ENCODE measurements at places on chromosomes 7 and 10.

- no peak for DNase-seq
Measured at GRCh38 chr7:39527951-39528350, 38.3 kb upstream of the YAE1 start.

DNA sequence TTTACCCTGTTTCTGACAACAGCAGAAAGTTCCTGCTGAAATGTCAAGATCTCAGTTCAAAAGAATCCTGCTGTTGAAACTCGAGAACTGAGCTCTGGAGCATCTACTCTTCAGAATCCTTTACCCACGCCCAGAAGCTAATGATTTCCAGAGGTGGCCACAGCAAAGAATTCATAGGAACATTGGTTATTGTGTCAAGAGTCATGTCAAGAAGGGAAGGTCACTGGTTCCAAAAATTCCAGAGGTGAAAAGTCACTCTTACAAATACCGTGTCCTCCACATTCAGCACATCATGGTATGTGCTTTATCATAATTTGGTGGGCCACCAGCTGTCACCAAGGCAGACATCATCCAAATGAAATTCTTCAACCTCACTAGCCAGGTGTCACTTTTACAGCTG is 394.4 kb upstream of the NPVF start:
- no peak for DNase-seq

- DNase-seq, result no peak
Measured at GRCh38 chr7:18393465-18394118, 102.0 kb upstream of the HDAC9 start.

- DNase-seq, result no peak
Measured at GRCh38 chr7:50190776-50191175, 97.7 kb upstream of the ZPBP start.

GRCh38 chr7:139095194-139095659 is 14.3 kb downstream of the ZC3HAV1 start:
- no peak for DNase-seq

DNA sequence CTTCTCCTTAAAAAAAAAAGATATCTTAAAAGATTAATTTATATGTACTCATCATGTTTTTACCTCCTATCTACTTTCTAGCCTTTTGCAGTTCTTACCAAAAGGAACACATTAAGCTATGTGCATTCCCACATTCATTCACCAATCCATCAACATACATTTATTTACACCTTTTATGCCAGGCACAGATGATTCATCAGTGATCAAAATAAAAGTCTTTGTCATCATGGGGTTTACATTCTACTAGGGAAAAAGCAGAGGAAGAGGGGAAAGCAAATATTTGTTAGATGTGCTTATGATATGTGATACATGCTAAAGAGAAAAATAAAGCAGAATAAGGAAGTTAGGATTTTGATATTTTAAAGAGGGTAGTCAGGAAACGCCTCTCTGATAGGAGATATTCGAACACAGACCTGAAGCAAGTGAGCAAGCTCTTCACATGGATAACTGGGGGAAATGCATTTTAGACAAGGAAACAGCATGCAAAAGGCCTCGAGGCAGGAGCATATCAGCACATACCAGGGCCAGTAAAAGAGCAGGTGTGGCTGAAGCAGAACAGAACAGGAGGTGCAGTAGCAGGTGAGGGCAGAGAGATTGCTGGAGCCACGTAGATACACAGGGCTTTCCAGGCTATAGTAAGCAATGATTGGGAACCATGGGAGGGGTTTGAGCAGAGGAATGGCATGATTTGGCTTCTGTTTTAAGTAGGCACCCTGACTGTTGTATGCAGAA is 67.4 kb downstream of the REEP3 start:
- DNase-seq, result no peak

- DNase-seq, result no peak
Measured at GRCh38 chr7:127798023-127798422, 146.0 kb downstream of the SND1 start.

DNA sequence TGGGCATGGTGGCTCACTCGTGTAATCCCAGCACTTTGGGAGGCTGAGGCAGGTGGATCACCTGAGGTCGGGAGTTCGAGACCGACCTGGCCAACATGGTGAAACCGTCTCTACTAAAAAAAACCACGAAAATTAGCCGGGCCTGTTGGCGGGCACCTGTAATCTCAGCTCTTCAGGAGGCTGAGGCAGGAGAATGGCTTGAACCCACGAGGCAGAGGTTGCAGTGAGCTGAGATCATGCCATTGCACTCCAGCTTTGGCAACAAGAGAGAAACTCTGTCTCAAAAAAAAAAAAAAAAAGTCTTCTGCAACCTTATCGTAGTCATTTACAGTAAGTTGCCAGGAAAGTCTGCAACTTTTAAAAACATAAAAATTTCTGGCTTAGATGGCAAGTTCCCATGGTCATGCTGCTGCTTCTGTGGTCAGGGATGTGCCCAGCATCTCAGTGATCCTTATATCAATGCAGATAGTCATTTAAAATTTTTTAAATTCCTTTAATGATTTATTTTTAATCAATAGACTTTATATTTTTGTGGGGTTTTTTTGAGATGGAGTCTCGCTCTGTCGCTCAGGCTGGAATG is 15.6 kb downstream of the SUFU start:
- no peak for DNase-seq

DNA sequence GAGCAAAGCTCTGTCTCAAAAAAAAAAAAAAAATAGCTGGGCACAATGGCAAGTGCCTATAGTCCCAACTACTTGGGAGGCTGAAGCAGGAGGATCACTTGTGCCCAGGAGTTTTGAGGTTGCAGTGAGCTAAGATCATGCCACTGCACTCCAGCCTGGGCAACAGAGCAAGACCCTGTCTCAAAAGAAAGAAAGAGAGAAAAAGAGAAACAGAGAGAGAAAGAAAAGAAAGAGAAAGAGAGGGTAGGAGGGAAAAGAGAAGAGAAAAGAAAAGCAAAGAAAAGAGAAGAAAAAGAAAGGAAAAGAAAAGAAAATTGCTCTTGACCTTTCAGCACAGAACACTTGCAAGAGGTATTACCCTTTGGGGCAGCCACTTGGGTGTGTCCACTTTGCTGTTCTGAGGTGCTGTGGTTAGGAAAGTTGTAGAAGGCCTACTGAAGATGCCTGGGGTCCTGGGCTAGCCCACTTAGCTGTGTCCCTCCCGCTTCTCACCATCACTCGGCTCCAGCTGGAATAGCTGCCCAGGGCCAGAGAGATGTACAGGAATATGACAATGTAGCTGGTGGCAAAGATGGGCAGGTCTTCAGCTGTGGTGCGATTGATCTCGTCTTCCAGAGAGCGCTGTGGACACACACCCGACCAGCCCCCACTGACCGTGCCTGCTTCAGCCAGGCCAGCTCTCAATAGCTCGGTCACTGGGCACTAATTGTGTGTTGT is 5.6 kb downstream of the NPC1L1 start:
- DNase-seq, result no peak

GRCh38 chr10:30931094-30931493 is 100.6 kb downstream of the ZNF438 start:
- DNase-seq, result no peak

DNA sequence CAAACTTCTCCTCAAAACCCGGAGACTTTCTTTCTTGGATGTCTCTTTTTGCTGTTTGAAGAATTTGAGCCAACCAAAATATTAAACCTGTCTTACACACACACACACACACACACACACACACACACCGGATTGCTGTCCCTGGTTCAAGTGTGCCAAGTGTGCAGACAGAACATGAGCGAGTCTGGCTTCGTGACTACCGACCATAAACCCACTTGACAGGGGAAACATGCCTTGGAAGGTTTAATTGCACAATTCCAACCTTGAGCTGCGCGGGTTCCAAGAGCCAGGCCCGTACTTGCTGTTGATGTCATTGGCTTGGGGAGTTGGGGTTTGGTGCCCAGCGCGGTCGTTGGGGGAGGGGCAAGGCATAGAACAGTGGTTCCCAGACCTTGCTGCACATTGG is 1.7 kb downstream of the EGFR start:
- no peak for DNase-seq

GRCh38 chr7:111107579-111107978 is 16.7 kb downstream of the LRRN3 start:
- DNase-seq, result no peak

DNA sequence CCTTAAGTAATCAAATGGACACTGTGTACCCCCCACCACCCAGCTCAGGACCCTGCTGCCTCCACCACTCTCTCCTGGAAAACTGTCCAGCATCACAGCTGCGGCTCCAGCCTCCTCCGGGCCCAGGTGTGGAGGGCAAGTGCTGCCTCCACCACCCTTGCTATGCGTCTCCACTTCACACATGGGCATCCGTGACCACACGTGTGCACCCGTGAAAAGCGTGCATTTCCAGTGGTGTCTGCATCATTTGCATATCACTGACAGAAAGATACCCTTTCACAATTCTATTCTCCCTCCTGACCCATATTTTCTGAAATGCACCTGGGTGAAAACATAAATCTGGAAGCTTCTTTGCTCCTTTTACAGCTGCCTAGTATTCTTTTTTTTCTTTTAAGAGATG is 89.7 kb upstream of the PDGFA start:
- no peak for DNase-seq

DNA sequence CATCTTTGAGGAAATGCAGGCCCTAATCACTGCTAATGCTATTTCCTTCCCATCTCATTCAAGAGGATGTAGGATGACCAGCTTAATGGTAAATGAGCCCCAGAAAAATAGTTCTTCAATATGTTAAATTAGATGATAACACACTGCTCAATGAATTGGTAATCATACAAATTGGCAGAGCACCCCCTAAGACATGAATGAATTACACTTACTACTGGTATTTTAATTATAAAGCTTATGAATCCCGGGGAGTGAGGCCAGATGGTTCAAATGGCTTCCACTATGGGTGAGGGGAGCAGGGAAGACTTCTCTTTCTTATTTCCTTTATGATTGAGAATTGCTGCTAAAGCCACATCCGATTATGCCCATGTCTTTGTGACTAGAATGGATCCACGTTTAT is 159.2 kb upstream of the TARP start:
- no peak for DNase-seq

- DNase-seq, result no peak
Measured at GRCh38 chr10:75654772-75655171, 223.3 kb downstream of the LRMDA start.

GRCh38 chr10:106652279-106652678 is 512.2 kb downstream of the SORCS1 start:
- no peak for DNase-seq

DNA sequence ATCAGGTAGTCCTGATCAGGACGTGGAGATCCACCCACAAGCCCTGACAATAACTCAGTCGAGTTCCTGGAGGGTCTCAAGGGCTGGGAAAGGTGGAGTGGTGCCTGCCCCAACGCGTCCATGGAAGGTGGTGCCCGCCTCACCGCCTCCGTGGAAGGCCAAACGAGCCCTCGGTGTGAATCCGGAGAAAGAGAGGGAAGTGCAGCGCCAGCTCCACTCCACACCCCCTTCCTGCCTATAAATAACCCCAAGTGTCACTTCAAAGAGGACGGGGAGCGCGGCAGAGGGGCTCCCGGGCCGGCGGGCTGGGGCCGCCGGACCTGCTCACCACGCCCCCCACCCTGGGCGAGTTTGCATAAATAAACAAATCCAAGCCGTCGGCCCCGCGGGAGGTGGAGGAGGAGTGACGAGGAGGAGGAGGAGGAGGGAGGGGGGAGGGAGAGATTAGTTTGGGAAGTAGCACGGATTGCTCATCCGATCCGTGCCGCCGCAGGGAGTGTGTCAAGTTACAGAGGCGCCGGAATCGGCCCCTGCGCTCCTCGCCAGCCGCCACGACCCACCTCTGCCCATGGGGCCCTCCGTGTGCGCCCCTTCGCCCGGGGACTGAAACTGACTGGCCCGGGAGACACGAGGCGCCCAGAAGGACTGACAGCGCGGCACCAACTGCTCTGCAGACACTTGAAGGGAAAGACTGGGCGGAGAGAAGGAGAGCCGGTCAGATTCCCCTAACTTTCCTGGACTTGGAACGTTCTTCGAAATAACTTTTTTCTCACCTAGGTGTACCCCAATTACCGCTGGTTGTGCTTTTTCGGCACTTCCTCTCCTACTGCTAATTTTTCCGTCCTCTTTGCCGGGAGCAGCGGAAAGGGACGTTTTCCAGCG is at the start of gene COL13A1:
Gene COL13A1, plus strand, starts transcription at position 473 of the 882 bp plus-strand sequence. CDS start 518 bp downstream, outside the sequence.
- no peak for DNase-seq

- DNase-seq, result no peak
Measured at GRCh38 chr7:1242606-1243289, 10.1 kb downstream of the UNCX start.

GRCh38 chr7:46230298-46230989 is 309.4 kb upstream of the IGFBP3 start:
- DNase-seq, result no peak

DNA sequence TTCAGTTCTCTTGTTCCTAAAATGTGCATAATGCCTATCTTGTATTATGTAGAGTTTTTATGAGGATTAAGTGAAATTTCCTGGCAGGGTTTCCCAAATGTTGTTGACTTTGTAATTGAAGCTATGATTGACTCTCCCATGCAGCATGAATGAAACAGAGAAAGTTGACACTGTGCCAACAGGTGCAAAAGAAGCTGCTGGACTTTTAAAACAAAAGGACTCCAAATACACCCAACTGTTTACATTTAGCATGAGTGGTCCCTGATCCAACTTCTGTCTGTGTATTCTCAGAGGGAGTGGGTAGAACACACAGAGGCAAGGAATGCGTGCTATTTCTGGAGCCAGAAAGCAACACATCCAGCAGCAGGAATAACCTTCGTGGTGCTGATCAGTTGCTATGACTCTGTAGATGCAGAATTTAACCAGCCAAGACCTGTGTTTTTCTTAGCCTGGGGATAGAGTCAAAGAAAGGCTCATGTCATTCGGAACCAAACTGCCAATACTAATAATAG is 14.4 kb upstream of the RBM20 start:
- DNase-seq, result no peak

DNA sequence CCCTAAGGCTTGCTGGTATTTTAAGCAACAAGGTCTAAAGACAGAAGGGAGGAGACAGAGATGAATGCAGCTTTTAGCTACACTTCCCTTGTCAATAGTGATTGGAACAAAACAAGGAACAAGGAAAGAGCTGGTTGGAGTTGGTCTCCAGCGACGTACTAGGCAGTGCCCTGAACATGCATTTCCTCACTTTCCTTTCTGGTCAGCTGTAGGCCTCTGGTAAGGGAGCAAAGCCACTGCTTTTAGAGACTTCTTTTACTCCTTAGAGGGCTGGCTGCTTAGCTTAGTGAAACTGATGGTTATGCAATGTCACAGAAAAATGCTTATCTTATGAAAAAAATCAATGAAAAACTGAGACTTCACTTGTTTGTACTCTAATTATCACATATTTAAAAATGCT is 75.5 kb upstream of the TRIL start:
- DNase-seq, result no peak

Data from stimulated activated CD4-positive, alpha-beta T cell treated with anti-CD3 and anti-CD28 coated beads, TNF-alpha, amount 100 ng/mL, for 48 hours (primary cell).